ENCODE measurements at places on chromosomes 1 and 21.

DNA sequence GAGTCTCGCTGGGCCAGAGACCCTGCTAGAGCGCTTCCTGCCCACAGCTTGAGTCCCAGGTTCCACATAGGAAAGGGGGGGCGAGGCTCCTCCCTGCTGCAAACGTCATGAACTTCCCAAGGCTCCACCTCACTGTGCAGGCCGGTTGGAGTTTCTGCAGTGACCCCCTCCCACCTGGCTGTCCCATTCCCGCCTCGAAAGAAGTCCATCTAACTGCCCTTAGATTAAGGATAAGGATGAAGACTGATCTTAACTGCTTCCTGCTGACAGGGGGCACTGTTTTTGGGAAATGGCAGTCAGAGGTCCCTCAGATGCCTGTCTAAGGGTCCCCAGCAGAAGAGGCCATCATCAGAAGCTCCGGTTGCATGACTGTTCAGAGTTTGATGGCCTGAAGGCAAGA is 62.7 kb downstream of the STUM start:
- DNase-seq = no peak

DNA sequence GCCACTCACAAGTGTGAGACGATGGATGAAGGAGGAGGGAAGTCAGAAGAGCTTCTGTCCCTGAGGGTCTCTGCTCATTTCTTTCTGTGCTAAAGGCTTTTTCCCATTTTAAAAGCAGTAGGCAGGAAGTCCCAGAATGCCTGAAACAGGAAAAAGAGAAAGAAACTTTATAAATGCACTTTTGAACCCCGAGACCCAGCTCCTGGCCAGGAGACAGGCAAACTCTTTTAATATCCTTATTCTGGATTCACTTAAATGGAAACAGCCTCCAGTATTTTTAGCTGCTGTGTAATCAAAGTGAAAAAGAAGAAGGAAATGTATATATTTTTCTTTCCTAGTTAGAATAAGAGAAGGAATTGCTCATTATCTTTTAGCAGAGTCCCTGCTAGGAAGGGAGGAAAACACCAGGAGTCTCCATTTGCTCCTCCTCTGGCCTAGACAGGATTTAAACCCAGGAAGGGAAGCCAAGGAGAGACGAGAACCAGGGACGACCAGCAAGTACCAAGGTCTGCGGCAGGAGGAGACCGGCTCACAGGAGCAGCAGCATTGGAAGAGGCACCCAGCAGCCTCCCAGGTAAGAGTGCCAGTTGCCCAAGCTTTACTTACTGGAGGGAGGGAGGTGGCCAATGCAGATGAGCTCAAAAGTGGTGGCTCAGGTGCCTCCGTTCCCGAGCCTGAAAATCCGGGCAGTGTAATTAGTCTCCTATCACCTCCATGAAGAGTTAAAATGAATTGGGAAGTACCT is at the start of gene TNN:
TSS of gene TNN (plus strand) at position 472 of the 745 bp plus-strand sequence. CDS start 9,586 bp downstream, outside the sequence.
- no peak for DNase-seq

GRCh38 chr1:201072149-201072548 is 40.1 kb downstream of the CACNA1S start:
- no peak for DNase-seq

- no peak for DNase-seq
These were observed 46.2 kb downstream of the PGBD5 start for GRCh38 chr1:230379928-230380327.

DNA sequence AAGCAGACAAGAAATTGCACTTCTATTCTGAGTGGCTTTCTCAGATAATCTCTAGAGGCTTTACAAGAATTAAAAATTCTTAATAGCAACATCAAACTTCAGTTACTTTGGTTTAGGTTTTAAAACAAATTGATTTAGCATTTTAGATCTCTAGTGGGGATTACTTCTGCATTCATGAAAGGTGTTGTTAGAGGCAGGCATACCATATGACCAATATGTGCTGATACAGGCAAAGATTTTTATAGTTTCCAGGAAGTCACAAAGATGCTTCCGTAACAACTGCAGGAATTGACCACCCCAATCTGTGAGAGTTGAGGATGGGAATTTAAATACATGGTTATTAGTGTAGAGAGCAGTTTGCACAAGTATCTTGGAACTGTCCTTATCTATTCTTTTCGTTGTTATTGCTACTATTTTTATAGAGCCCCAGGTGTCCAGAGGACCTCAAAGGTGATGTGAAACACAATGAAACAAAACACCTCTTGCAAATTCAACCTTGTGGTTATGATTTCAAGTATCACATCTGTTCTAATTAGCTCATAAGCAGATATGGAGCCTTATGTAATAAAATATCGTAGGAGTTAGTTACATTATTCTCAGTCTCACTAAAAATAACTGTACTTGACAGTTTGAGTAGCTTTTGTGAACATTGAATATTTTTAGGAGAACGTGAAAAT is 512.7 kb upstream of the ADGRL4 start:
- no peak for DNase-seq

DNA sequence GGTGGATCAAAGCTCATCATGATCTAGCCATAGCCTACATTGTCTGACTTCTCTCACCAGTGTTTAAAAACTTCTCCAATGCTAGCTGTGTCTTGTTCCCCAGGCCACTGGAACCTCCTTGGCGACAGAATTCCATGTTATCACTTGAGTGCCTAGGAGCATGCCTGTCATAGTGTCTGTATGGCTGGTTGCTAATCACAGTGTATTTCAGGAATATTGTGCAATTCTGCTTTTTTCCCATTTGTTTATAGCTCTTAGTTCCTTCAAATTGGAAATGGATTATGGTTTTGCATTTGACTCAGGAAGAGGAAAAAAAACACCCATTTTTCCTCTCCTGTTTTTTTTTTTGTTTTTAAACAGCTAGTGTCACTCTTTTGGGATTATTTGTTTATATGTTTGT is 25.5 kb downstream of the ROR1 start:
- no peak for DNase-seq

DNA sequence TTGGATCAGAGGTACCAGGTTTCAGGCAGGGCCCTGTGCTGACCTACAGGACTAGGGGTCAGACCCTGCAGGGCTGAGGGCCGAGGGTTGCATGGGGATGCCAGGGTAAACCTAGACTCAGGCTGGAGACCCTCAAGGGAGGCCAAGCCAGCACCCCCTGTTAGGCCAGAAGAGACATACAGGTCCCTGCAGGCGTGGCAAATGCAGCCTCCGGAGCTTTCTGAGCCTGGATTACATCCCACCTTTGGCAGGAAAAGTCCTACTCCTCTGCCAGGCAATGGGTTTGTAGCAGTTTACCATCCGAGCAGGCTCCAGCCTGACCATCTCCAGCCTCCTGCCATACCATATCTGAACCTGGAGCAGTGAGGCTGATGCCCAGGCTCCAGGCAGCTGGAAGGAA is 425.3 kb downstream of the NPHP4 start:
- DNase-seq = no peak

GRCh38 chr1:154346276-154346917 is 21.1 kb downstream of the ATP8B2 start:
- no peak for DNase-seq

Data from NCI-H2029 (cell line).